NCI-H510A (cell line): ENCODE measurements at places on chromosomes 7 and 10.

DNA sequence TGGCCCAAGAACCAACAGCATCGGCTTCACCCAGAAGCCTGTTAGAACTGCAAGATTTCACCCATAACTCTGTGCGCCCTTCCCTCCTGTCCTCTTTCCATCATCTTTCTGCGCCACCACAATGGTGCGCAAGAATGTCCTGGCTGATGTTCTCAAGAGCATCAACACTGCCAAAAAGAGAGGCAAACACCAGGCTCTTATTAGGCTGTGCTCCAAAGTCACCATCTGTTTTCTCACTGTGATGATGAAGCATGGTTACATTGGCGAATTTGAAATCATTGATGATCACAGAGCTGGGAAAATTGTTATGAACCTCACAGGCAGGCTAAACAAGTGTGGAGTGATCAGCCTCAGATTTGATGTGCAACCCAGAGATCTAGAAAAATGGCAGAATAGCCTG is 115.2 kb upstream of the FGFR2 start:
- DNase-seq: no peak

DNA sequence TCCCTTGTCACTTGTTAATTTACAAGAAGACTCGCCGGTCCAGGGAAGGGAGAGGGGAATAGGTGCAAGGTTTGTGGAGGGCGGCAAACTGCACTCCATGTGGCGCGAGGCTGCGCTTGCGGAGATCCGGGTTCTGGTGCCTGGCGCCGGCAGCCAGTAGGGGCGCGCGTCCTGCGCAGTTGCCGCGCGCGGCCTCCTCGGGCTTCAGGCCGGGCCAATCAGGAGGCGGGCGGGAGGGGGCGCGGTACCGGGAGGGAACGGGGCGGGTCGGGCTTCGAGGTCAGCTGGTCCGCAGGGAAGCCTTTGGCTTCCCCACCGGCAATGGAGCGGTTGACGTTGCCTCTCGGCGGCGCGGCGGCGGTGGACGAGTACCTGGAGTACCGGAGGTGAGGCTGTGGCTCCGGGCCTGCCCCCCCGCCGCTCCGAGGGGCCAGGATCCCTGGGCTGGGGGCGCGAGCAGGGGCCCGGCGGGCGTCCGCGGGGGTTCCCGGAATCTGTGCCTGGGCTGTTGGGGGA is at the start of gene FAM221A:
Gene FAM221A (plus strand): TSS at position 302 of the 516 bp plus-strand sequence. CDS start 20 bp downstream, at position 322.
- peak; percentile 90 for DNase-seq

DNA sequence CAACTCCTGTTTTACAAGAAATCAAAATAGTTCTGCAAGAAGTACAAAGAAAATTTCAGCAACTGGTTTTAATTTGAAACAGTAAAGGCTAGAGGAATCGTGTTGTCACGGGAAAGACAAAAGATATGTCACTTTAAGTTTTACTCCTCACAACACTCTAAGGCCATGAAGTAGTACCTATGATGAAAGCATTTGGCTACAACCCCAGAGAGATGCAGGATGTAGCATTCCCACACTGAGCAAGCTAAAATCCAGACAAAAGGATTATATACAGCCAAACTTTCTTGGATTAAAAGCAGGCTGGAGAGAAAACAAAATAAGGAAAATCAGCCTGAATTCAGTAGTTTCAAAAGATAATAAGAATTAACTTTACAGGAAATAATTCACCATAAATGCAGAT is 245.5 kb upstream of the STEAP1 start:
- no peak for DNase-seq

GRCh38 chr10:69469976-69470375 is 18.7 kb downstream of the TSPAN15 start:
- no peak for DNase-seq

DNA sequence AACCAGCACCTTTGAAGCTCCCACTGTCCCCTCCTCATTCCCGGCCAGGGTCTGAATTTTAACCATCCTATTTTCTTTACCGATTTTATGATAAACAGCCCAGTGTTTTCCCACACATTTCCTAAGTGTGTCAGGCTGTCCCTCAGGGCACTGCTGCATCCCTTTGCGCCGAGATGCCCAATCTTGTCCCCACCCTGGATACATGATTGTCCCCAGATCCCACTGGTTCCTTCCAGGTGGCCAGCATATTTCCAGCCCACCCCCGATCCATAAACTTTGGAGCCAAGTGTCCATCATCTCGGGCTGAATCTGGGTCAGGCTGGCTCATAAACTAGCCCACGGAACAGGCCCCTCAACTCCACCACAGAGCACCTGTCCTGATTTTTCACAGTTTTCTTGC is 137.2 kb downstream of the CDH23 start:
- no peak for DNase-seq

GRCh38 chr10:71725998-71726579 is 6.5 kb upstream of the C10orf105 start:
- no peak for DNase-seq

DNA sequence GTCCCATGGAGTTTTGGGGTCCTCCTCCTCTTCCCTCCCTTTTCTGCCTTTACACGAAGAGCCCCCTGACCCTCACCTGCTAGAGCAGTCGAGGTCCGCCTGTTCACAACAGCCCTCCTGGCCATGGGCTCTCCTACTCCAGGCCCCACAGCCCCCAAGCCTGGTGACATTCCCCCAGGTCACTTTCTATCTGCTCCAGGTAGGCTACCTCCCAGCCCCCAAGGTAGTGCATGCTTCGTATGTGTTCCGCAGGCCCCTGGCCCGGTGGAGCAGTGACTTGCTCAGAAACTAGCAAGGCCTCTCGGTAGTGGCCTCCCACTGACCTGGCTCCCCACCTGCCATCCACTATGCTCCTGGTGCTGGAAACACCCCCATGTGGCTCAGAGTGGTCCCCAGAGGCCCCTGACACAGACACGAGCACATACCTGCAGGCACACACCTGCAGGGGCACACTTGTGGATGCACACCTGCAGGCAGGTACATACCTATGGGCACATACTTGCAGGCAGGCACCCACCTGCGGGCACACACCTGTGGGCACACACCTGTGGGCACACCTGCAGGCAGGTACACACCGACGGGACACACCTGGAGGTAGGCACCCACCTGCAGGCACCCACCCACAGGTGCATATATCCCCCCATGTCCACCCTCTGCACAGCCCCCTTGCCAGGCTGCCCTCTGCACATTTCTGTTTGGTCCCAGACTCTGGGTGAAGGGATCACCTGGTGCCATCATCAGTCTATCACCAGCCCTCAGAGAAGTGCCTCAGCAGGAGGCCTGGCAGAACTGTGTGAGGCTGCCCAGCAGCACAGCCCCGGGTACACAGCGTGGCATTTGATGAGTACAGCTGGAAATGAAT is 322.5 kb downstream of the PTPRN2 start:
- DNase-seq: no peak

- DNase-seq: peak; percentile 38
Observed at GRCh38 chr10:90592638-90593302, 265.1 kb downstream of the HTR7 start.

DNA sequence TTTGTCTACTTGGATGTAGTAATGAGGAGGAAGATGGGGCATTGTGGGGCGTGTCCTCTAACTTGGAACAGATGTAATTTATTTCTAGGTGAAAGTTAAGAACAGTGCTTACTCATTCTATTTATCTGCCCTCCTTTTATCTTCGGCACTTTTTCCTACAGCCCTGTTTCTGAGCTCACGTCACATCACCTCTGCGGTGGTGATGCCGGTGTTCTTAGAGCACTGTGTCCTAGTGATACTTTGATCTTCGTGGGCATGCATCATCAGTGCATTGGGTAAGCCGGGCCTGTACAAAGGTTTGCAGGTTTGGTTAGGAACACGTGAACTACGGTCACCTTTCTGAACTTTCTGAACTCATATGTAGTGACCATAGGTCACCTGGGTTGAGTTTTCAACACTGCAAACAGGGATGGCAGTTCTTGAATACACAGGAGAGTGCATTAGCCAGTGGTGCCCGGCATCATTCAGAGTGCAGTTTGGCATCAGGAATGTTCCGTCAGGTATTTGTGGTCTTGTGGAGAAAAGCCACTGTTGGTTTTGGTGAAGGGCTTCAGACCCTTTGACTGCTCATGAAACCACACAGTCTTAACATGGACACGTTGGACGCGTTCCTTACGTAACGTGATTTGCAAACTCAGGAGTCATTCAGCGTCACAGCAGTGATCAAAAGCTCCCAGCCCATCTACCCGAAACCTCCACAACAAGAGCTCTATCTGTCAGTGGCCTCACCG is 5.6 kb downstream of the POR start:
- DNase-seq: no peak

DNA sequence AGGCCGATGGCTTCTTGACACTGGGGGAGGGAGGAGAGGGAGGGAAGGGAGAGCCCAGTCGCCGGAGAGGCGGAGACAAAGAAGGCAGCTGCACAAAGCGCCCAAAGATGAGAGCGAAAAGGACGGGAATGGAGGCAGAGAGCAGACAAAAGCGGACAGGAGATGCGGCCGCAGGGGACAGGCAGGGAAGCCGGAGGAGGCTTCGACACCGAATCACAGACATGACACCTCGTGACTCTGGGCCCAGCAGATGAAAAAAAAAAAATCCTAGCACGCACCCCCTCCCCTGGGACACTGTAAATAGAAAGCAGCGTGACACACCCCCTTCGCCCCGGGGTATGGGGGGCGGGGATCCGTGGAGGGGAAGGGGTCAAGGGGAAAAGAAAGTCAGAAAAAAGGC is 976 bp downstream of the NAT16 start:
- no peak for DNase-seq

GRCh38 chr7:20299145-20299544 is 31.6 kb upstream of the ITGB8 start:
- no peak for DNase-seq

DNA sequence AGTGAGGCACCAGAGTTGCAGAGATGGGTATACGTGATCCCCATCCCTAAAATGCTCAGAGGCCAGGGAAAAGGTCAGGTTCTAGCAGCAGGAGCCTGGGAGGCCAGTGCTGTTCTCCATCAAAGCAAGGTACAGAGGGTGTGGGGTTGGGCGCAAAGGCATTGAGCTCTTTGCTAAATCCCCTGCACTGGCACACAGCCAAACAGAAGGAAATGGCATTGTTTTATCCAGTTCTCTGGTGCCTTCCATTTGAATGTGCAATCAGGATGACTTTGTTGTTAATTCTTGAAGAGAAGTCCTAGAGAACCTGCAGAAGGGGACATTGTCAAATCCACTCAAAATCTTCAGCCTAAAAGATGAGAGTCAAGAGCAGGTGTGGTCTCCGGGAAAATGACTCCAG is 111.3 kb upstream of the CHST15 start:
- DNase-seq: no peak

GRCh38 chr10:44913350-44914081 is 2.4 kb downstream of the TMEM72 start:
- DNase-seq: peak; percentile 40

- DNase-seq: no peak
Observed at GRCh38 chr10:113104047-113104446, 154.0 kb downstream of the TCF7L2 start.

DNA sequence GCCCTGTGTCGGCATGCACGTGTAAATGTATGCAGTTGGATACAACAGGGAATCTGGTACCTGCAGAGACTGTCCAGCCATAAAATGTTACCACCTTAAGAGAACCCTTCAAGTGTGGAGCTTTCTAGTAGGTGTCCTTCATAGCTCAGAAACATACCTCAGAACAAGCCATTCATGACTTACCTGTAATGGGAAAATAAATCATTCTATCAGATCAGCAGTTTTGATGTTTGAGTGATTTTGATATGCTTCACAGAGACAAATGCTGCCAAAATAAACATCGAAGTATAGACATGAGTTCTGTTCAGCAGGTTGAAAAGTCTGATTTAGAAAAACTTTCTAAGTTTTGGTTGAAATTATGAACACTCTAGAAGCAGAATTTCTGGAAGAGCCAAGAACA is 33.5 kb upstream of the UMAD1 start:
- DNase-seq: no peak

GRCh38 chr7:143323653-143324052 is 7.7 kb downstream of the CLCN1 start:
- DNase-seq: no peak

DNA sequence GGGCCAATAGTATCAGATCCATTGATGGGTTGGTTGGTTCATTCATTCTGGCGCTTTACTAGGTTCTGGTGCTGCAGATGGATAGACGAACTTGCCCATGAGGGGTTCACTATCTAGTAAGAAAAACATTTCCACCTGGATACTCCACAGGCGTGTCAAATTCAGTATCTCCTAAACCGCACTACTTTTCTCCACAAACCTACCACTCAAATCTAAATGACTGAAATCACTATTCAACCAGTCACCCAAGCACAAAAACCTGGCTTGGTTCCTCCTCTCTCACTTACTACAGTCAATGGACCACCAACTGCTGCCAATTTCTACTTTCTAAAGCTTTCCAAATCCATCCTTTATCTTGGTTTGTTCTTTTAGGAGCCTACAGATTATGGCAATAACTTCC is 572 bp downstream of the AGK start:
- DNase-seq: no peak

DNA sequence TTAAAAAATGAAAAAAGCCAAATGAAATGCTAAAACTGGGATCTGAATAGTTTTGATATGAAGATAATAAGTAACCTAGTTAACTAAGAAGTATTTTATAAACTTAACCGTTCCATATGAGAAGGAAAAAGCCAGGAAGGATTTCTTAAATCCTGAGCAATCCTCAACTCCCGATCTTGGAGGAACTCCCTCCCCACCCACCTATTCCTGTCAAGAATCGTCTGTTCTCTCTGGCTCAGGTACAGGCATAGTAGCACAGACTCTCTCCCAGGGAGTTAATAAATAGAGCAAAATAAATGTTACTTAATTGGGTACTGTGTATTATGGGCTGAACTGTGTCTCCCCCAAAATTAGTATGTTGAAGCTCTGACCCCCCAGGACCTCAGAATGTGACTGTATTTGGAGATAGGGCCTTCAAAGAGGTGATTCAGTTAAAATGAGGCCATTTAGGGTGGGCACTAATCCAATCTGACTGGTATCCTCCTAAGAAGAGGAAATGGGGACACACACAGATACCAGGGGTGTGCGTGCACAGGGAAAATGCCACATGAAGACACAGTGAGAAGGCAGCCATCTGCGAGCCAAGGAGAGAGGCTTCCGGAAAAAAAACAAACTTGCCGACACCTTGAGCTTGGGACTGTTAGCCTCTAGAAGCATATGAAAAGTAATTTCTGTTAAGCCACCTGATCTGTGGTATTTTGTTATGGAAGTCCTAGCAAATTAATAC is 28.7 kb downstream of the PUS7 start:
- DNase-seq: no peak

DNA sequence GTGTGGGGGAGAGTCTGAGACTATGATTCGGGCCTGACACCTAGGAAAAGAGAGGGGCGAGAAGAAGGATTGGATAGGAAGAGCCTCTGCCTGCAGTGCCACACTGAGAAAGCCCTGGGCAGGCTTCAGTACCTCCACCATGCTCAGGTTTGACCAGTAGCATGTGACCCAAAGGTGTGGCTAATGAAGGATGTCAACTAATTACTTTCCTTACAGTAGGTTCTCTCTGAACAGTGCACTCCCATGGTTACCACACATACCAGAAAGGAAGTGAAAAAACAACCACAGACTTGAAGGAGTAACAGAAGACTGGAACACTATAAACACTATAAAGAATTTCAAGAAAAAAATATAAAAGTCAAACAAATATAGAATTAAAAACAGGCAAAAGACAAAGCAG is 46.2 kb downstream of the SEM1 start:
- DNase-seq: no peak

DNA sequence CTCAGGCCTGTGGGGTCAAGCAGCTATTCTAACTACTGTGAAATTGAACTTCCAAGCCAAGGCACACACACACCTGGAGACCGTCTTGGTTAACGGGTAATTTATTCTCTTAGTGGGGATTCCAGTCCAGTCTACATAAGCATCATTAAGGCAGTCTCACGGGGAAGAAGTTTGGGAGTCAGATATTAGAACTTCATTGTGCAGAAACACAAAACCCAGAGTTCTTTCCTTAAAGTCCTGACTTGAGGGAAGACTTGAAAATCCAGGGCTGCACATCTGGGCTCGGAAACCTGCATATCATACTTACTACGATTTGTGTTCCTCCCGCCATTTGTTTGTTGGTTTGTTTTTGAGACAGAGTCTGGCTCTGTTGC is 112.0 kb downstream of the PTPRN2 start:
- DNase-seq: no peak
